Glomerular endothelial cell (primary cell): ENCODE measurements at places on chromosomes 6 and 20.
A peak's percentile ranks its signal among the peaks of the same experiment; 100 is the strongest.

- DNase-seq: no peak
Measured at GRCh38 chr6:140046016-140046632, 671.7 kb upstream of the CITED2 start.

GRCh38 chr6:33107641-33108040 lies 31.9 kb downstream of the HLA-DPB1 start:
- no peak for DNase-seq

DNA sequence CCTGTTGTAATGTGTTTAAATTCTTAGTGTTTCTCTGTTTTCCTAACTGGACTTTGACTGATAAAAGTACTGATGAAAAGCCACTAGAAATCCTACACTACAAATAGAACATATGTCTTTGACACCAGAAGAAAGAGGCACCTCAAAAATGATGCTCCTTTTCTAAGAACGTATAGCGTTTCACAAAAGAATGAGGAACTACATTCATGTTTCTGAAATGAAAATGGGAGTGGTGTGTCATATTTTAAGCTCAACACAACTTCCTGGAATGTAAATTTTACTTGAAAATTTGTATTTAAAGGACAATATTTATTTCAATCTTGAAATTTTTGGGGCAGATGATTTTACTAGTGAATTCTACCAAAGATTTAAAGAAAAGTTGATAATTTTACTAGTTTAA lies 35.3 kb downstream of the KIAA0408 start:
- no peak for DNase-seq

DNA sequence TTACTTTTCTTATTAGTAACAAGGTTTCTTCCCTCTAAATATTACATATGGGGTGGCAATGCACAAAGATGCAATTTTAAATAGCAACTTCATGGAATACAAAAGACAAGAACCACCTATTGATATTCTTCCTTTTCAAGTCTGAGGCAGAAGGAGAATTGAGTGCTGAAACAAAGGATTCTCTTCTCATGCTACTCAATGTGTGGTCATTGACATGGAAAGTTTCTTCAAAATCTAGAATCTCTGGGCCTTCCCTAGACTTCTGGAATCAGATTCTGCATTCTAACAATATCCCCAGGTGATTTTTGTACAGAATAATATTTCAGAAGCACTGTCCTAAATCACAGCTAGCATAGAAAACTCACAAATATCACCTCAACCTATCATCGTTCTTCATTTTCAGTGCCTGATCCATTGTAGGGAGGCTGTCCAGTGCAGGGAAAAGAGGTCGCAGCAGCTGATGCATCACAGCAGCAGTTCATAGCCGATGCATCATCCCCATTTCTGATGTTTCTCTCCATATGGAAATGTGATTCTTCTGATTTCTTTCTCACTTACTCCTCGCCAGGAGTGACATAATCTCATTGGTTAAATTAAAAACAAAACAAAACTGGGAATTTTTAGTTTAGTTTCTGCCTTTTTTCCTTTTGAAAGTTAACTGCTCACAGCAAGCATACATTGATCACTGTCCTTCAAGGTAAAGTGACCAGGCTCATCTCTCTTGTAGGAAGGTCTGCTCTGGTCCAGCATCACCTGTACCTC lies 139.5 kb upstream of the FAM83B start:
- DNase-seq: no peak

DNA sequence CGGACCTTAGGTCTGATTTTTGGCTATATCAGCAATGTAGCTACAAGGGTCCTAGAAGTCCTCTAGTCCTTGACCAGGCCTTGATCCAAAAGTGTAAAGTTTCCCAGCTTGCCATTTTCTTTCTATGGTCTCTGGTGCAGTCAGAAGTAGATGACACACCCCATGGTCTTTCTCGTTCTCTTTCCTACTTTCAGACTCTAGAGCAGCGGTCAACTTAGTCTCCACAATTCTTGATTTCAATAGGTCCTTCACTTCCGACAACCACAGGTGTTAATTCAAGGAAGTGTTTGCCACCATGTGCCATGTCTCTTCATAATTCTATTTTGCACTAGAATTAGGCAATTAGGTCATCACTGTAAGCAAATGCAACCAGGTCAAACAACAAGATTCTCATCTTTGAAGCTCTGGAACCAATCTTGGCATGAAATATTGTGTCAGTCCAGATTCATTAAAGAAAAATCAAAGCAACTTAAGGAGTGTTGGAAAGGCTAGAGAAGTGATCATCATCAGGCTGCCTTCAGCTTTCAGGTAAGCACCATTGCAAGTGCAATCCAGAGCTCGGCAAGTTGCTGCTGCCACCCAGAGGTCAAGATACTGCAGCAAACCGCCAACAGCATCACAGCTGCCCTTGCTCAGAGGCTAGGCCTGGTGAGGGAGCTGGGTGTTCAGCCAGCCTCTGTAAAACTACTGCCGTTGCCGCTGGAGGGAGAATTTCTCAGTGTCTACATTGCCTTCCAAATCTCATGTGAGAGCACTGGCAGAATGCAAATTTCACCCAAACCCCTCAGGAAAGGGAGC lies 5.6 kb upstream of the SYNE1 start:
- peak; percentile 2 for DNase-seq

DNA sequence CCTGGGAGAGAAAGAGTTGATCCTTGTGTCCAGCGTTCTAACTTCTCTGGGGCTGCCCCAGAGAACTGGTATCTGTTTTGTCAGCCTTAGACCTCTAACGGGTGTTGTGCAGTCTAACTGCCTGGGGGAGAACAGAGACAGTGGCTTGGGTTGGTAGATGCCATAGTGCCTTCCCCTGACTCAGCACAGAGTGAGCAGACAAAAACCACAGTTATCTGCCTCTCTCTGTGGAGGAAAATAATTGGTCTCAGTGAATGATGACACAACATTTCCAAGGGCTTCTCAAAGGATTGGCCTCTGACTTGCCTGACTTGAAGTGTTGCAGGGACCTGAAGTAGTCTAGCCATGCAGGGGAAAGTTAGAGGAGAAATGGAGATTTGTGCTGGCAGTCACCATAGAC lies 226.2 kb upstream of the MAN1A1 start:
- no peak for DNase-seq

DNA sequence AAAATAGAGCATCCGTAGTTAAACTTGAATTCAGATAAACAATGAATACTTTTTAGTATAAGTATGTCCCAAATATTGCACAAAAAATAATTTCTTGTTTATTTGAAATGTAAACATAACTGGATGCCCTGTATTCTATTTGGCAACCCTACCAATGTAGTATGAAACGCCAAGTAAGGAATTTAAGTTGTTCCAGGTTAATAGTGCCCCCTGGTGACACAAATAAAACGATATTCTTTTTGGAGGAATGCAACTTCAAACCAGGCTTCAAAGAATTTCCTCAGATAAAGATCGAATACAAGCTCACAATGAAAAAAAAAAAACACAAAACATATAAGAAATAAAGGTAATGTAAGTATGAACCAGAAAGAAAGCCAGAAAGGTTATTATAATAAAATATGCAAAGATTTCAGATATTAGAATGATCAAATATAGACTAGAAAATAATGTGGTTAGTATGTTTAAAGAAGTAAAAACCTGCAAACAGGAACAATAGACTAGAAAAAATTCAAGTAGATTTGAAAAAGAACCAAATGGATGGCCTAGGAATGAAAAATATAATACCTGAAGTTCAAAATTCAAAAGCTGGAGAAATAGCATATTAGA lies 18.4 kb upstream of the AKAP7 start:
- peak; percentile 50 for DNase-seq

DNA sequence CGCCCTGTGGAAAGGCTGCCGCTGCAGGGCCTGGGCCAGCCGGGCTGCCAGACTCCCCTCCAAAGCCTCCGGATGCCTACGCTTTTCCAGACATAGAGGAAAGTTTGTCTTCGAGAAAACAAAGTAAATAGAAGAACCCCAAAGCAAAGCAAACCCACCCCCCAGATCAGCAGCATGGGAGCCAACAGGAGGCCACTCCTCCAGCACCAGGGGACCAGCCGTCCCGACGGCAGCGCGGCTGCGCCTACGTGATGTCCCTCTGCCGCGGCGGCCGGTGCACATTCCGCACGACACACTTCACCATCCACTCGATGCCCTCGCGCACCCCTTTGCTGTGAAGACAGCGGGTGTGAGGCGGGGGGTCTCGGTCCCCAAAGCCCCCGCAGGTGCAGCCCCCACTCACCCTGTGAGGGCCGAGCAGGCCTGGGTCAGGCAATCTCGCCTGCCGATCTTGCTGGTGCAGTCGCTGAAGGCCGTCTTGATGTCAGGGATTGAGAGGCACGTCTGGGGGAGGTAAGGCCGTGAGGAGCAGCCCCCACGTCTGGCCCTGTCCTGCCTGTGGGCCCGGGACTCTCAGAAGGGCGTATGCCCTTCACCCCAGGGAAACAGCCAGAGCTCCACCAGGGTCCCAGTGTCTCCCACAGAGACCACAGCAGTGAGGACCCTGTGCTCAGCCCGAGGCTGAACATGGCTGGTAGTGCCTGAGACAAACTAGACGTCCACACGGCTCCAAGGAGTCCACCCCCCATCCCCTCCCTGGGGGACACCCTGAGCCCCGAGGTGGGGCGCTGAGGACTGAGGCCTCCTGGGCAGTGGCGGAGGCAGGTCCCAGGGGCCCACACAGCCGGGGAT lies 4.0 kb downstream of the TNFRSF6B start:
- no peak for DNase-seq

GRCh38 chr6:99821164-99821563 lies 172.9 kb downstream of the MCHR2 start:
- DNase-seq: no peak

DNA sequence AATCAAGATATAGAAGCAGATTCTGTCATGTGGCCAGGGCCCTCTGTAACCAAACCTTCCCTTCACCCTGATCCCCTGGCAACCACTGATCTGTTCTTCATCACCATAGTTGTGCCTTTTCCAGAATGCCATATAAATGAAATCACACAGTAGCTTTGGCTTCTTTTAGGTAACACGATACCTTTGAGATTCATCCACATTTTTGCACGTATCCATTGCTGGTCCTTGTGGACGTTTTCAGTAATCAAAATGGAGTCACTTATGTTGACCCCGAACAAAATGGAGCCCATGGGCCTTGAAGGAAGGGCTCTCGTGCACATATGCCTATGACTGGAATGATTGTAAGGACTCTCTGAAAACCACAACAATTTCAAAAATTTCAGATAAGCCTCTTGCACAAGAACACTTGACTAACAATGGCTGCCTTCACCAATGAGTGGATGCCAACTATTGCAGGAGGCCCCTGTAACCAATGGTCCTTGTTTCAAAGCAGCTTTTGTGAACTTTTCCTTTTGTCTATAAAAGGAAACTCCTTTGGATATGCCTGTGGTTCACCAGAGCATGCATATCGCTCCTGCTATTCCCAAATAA lies 84.3 kb upstream of the RALY start:
- peak; percentile 25 for DNase-seq

- no peak for DNase-seq
Measured at GRCh38 chr20:63296531-63297299, 3.7 kb downstream of the COL20A1 start.

GRCh38 chr6:33599413-33599938 lies 19.4 kb upstream of the BAK1 start:
- no peak for DNase-seq
